ENCODE measurements at places on chromosomes 6 and 20. TPM values are rescaled to one million over a fixed set of nuclear protein-coding genes. Genes with fewer than 3 reads are reported as not detected.

OR2H1 gene
- not detected for polyA plus RNA-seq

PRKN gene
- polyA plus RNA-seq = 0.19 TPM

UCKL1 gene
- polyA plus RNA-seq = 106 TPM

IP6K3 gene
- 0.93 TPM for polyA plus RNA-seq

IYD gene
- not detected for polyA plus RNA-seq

NOTCH4 gene
- polyA plus RNA-seq = 1.9 TPM

BPIFB2 gene
- polyA plus RNA-seq = not detected

SF3B5 gene
- polyA plus RNA-seq = 588 TPM

SMIM28 gene
- polyA plus RNA-seq = not detected

SNAP91 gene
- polyA plus RNA-seq = 0.97 TPM

BPIFB3 gene
- not detected for polyA plus RNA-seq

FAM50B gene
- 3.6 TPM for polyA plus RNA-seq

GLP1R gene
- 2.7 TPM for polyA plus RNA-seq

VWA7 gene
- polyA plus RNA-seq = 1.1 TPM

GTSF1L gene
- not detected for polyA plus RNA-seq

NFS1 gene
- 38.8 TPM for polyA plus RNA-seq

LAMA2 gene
- 1.3 TPM for polyA plus RNA-seq

RHAG gene
- not detected for polyA plus RNA-seq

ANKRD66 gene
- polyA plus RNA-seq = not detected

RCAN2 gene
- 5.0 TPM for polyA plus RNA-seq

CLDN20 gene
- polyA plus RNA-seq = not detected

MYBL2 gene
- 95.5 TPM for polyA plus RNA-seq

GPX5 gene
- polyA plus RNA-seq = 0.08 TPM

KCNQ5 gene
- polyA plus RNA-seq = 0.36 TPM

CALHM6 gene
- polyA plus RNA-seq = 2.0 TPM

MUC22 gene
- 0.02 TPM for polyA plus RNA-seq

Measured in H1 (cell line).